SIG-M5 (cell line): ENCODE measurements at places on chromosomes 12 and 14.

GRCh38 chr14:77141214-77142004, at the start of gene ZDHHC22:
TSS of gene ZDHHC22 (minus strand) at chr14:77141791. CDS start at chr14:77139738, 2,053 bp downstream.
- no peak for DNase-seq

DNA sequence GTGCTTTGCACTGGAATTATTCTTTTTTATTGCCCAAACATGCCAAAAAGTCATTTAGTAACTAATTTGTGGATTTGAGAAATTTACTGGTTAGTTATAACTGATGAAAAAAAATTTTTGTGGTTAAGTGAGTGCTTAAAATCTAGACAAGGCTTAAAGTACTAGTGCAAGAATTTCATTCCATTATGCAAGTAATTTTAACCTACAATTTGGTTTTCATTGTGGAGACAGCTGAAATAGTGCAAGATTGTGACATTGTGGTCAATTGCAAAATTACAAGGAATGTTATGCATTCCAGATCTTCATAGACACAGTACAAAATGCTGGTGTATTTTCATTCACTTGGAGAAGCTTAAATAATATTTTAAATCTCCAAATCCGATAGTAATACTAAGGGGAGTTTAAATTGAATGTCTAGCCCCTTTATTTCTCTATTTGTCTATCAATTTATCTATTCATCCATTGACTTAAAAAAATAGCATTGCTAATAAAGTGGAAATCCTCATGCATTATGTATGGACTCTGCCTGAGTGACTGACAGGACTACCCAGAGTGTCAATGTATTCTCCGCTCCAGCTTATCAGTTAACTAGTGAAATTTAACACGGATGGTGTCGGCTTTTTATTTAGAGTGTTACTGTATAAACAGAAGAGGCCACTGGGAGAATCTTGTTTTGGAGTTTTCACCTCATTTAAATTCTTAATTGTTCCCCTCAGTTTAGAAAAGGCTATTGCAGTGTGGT, 125.9 kb downstream of the ALX1 start:
- DNase-seq: no peak

GRCh38 chr12:3107071-3107583, 29.9 kb downstream of the TSPAN9 start:
- no peak for DNase-seq

DNA sequence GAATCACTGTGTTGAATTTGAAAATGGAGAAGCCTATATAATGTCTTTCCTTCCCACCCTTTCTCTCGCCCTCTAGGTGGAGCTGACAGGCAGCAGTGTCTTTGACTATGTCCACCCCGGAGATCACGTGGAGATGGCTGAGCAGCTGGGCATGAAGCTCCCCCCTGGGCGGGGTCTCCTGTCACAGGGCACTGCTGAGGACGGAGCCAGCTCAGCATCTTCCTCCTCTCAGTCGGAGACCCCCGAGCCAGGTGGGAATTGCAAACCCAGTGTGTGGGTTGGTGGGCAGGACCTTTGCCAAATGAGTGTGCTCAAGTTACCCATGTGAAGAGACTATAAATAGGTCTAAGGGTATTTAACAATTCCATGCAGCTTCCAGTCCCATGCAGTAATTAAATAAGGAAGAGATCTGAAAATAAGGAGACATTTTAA, 274.7 kb downstream of the EGLN3 start:
- DNase-seq: no peak

DNA sequence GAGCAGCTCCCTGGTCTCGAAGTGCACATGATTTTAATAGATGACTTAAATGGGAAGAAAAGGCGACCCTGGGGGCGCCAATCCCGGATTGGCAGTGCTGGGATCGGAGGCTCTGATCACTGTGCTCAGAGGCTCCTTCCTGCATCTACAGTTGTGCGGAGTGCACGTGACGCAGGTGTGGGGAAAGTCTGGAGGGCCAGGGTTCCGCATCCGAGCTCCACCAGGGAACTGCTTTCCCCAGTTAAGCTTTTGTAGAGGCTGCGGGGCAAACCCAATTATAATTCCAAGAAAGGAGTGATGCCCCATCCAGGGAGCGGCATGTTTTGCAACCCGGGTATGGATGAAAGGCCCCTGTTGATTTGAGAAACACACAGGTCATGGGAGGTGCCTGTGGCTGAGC, 36.5 kb downstream of the ELK3 start:
- no peak for DNase-seq

DNA sequence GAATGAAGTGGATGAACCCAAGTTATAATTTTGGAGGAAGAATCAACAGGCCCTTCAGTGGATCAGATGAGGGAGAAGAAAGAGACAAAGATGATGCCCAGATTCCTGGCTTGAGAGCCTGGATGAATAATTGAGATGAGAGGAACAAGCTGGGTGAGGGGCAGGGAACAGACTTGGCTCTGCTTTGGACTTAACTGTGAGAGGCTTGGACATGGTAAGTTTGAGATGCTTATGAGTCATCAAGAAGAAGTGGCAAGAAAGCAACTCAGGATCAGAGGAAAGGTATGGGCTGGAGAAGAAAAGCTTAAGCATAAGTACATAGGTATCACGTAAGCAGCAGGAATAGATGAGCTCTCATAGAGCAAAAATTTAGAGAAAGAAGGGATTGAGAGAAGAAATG, 55.3 kb downstream of the FIGNL2 start:
- no peak for DNase-seq

GRCh38 chr12:59041241-59042121, 121.2 kb upstream of the LRIG3 start:
- no peak for DNase-seq

DNA sequence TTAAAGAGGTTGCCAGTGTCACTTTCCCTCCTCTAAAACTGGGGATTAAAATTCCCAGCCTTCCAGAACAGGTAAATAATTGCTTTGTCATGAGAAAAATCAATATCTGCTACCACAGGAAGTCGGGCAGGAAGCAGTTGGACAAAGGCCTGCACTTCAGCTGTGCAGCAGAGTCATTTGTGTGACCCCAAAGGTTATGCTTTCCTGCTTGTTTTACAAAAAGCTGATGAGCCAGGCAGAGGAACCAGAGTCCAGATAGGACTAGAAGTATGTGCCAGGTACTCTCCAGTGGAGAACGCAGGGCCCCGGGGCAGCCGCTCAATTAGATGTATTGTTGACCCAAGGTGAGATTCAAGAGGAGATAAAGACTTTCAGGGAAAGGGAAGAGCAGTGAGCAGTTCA, 117.1 kb upstream of the FRMD6 start:
- no peak for DNase-seq

DNA sequence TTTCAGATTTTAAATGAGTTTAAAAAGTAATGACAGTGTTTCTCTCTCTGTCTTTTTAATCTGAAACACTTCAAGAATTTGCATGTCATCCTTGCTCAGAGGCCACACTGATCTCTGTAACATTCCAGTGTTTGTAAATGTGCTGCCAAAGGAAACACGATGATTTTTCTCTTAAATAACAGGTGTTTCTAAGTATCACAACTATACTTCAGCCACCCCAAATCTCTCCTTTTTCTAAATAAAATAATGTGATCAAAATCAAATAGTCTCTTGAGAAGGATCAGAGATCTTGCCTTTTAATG, 3.3 kb upstream of the GALC start:
- no peak for DNase-seq

GRCh38 chr12:108833355-108833733, 24.0 kb downstream of the SSH1 start:
- no peak for DNase-seq
